ENCODE measurements at places on chromosomes 6 and 20.

- DNase-seq: no peak
Measured at GRCh38 chr20:63863021-63863797, 1.9 kb upstream of the TPD52L2 start.

DNA sequence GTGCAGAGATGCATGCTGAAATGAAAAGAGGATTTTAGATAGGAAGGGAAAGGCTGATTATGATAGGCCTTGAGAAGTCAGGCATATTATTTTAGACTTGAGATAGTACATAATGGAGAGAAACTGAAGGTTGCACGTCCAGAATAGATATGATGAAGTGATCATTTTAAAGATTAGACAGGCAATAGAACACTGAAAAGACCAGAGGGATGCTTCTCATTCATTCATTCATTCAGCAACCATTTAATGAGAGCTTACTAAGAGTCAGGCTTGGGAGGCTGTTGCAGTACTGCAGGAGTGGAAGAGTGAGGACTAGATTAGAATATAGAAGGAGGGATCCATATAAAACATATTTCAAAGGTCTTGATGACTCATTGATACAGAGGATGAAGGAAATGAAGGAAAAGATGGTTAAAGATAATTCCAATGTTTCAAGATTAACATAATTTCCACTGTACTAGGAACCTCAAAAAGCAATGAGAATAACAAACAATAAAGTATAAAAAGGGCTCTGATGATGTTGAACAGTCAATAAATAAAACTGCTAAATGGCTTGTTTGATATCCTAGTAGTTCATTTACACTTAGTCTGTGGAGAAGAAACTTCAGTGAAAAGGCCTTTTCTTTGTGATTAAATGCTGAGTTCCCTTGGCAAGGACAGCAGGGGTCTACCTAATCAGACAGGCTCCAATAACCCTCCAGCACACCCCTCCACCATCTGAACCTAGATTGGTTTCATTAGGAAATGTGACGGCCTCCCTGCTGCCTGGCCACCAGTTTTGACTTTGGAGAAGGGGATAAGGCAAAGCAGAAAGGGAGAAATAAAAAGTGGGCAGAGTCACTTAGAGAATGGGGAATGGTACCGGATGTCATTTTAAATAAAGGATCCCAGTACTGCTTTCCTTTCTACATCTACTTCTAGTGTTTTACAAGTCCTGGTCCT is 5.3 kb upstream of the FBXO9 start:
- DNase-seq: no peak

DNA sequence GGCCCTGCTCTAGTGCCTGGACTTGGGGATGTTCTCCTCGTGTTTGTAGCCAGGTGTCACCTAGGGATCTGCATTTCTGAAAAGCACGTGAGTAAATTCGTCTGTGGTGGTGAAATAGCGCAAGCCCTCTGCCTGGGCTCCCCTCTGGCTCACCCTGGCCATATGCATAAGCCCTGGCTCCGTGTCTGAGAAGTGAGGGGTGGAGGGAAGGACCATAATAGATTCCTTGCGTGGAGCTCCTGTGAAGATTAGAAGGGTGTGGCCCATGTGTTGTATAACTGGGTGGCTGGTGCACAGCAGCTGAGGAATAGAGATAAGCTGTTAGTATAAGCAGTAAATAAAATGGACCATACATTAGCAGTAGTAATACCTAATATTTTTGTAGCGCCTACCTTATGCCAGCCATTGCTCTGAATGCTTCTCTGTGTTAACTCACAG is 4.8 kb downstream of the BCAS1 start:
- DNase-seq: no peak

DNA sequence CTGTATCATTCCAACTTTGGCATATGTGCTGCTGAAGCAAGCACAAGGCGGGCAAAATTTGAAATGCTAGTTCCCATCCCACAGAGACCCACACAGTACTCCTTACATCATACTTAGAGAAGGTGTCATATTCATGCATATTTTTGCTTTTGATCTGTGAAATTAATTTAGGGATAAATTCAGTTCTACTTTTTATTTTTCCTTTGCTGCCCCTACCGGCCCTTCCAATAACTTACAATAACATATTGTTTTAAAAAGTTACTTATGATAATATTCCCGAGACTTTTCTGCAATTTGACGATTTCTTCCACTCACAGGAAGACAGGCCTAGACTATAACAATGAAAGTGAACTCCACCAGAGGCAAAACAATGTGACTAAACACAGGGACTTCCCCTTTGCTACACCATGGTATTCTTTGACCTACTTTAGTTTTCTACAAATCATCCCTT is 35.0 kb downstream of the SESN1 start:
- DNase-seq: peak; percentile 78

DNA sequence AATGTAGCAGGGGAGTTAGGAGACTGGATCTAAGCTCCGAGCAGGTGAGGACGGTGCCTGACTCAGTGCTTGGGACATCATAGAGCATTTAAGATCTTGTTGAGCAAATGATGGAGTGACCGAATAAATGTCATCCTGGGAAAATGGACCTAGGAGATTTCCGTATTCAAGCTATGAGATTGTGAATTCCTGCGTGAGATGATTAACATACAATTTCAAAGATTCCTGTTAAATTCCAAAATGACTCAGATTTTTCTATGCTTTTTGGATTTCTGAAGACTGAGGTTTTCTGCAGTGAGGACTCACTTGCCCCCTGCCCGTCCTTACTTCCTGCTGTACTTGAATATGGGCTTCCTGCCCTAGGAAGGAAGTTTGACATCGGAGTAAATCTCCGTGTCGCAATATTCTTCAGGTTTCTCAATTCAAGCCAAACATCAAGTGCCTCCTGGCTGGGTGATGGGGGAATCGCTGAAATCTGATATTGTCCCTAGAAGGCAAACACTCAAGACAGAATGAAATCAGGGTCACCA is 5.2 kb downstream of the SYTL3 start:
- DNase-seq: peak; percentile 70

- no peak for DNase-seq
Measured at GRCh38 chr6:135418040-135418760, 79.3 kb downstream of the AHI1 start.

DNA sequence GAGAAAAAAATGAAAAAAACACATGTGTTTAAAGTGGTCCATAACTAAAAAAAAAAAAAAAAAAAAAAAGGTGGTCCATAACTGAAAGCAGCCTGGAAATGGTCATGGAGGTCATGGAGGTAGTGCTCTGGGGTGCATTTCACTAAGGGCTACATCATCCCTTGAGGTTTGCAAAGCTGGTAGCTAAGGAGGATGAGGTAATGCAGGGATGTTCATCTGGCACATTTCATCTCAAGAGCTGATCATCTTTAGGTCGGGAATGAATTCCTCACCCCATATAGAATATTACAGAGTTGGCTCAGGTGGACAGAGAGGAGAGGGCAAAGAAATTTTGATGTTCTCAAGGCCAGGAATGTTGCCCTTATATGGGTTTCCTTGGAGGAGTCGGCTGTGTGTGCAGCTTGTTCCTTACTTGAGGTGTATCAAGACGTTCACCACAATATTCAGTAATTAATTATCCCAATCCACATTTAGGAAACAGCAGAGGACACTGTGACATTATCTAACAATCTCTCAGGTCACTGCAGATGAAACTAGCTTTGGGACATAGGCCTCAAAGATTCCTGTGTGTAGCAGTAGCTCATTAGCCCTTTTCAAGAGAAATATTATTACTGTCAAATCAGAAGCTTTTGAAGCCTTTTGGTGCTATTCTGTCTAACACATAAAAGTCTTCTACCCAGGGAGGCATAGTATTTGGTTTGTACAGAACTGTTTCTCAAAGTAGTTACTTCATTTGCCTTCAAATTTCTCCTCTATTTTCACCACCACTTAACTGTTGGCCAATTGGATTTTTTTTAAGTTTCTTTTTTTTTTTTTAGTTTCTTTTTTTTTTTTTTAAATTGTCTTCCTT is 46.8 kb downstream of the CYP24A1 start:
- DNase-seq: no peak

DNA sequence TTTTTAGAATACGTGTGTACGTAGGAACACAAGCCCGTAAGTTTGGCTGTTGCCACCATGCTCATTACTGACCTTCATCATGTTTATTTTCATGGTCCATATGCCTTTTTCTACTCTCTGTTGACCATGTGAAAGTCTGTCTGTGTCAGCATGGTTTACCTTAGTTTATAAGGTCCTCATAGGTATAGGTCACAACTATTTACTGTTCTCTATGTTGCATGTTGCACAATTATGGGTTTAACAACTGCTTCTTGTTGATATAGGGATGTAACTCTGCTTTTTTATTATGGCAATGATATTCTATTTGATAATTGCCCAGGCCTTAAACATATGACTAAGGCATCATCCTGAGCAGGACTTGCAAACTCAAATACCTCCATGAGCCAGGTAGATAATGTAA is 13.4 kb upstream of the RANBP9 start:
- no peak for DNase-seq

DNA sequence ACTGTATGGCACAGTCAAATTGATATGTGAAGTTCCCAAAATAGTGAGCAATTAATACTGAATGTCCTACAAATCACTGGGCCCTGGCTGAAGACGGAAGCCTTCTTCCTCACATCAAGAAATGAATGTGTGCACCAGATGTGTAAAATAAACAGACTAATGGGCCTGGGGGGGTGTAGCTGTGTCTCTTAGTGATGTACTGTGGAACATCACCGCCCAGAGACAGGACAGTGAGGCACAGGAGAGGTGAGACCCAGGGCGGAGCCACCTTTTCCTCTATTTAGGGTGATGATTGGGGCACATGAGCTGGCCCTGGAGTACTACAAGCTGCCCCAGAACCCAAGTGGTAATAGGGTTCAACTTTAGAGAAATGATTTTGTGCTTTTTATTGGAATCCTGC is 368.5 kb upstream of the ARID1B start:
- DNase-seq: no peak

DNA sequence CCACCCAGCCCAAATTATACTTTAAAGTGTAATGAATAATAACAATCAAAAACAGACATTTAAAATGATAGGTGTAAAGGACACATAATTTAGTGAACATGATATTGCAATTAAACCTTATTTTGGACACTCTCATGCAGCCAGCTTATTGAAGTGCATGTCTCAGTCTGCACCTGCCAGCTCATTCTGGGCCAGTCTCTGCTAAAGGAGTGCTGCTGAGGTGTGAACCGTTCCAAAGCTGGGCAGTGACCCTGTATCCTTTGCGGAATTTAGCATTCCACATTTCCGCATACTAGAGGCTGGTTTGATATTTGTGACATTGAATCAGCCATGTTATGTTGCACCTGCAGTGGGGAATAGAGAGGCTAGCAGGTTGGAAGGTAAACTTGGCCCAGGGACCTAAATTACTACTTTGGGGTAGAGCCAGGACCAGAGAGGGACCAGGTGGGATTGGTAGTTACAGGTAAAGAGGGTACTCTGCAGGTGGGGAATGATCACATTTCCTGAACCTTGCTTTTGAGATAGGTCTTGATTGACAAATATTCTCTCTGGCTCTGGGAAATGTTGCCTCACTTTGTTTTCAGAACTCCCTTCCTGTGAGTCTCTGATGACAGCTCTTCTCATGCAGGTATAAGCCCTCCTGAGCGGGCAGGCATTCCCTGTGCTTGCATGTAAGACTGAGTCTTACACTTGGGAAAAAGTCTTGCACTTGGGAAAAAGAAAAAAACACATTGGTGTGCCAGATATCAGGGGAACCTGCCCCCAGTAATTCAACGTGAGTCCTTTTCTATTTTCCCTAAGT is 26.2 kb downstream of the TULP4 start:
- DNase-seq: no peak

GRCh38 chr20:41287327-41287726 is 30.2 kb downstream of the ZHX3 start:
- no peak for DNase-seq

GRCh38 chr6:28648035-28648877 is 122.6 kb downstream of the GPX5 start:
- peak; percentile 53 for DNase-seq

GRCh38 chr6:45591306-45591705 is 213.6 kb upstream of the SUPT3H start:
- no peak for DNase-seq

- DNase-seq: no peak
Measured at GRCh38 chr6:110461376-110461775, 15.0 kb downstream of the SLC22A16 start.

- DNase-seq: no peak
Measured at GRCh38 chr6:147817042-147817689, 308.7 kb downstream of the SAMD5 start.

- peak; percentile 54 for DNase-seq
Measured at GRCh38 chr6:99119109-99120031, 171.6 kb upstream of the FBXL4 start.

GRCh38 chr6:169833258-169833794 is 81.9 kb downstream of the ERMARD start:
- DNase-seq: peak; percentile 17

- peak; percentile 69 for DNase-seq
Measured at GRCh38 chr6:7137335-7138045, 29.7 kb downstream of the RREB1 start.

- no peak for DNase-seq
Measured at GRCh38 chr20:18856873-18857272, 43.3 kb downstream of the SCP2D1 start.

DNA sequence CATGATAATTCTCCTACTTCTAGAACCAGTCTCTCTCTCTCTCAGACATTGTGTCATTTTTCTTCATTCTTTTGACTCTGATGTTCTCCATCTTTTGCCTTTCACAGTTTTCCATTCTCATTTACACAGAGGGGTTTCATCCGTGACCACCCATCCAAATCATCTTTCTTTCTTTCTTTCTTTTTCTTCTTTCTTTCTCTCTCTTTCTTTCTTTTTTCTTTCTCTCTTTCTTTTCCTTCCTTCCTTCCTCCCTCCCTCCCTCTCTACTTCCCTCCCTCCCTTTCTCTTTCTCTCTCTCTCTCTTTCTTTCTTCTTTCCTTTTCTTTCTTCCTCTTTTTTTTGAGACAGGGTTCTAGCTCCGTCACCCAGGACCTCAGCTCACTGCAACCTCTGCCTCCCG is 19.9 kb upstream of the SASH1 start:
- DNase-seq: no peak

GRCh38 chr6:78770765-78771164 is 96.6 kb upstream of the IRAK1BP1 start:
- no peak for DNase-seq

GRCh38 chr6:126905917-126906316 is 212.6 kb upstream of the RSPO3 start:
- DNase-seq: no peak

DNA sequence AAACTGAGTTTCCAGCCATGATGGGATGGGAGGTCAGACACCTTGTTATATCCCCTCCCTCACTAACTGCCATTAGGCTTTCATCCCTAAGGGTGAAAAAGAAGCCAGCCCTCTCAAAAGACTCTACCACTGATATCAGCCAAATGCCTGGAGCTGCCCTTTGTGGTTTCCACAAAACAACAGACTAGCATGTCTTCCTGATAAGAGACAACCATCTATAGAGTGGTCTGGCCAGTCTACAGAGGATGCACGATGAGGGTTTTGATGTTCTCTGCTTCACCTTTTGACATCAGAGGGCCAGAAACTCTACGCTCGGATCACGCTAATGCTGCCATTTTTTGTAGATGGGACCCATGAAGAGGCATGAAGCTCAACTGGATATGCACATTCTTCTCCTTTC is 61.7 kb upstream of the ARHGAP18 start:
- no peak for DNase-seq

DNA sequence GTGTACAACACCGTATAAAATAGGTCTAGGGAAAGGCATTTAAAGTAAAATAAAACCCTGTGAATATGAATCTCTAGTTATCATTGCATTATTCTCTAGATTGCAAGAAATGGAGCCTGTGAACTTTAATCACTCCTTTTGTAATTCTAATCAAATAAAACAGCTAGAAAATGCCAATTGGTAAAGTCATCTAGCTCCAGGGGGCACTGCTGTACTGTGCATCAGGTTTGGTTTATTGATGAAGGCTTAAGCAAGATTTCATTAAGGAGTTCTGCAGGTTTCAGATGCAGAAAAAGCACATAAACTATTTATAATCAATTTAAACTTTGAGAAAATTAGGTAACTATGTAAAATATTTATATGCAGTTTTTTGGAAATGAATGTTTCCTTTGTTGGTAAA is 645.0 kb downstream of the PHF3 start:
- peak; percentile 6 for DNase-seq
